Thyroid gland (tissue), 4 donors: ENCODE measurements at places on chromosomes 5 and 9.

- no peak for DNase-seq
Observed at GRCh38 chr9:34675869-34676268, 13.4 kb upstream of the CCL27 start.

- DNase-seq: no peak
Observed at GRCh38 chr5:103066326-103066725, 53.6 kb downstream of the GIN1 start.

DNA sequence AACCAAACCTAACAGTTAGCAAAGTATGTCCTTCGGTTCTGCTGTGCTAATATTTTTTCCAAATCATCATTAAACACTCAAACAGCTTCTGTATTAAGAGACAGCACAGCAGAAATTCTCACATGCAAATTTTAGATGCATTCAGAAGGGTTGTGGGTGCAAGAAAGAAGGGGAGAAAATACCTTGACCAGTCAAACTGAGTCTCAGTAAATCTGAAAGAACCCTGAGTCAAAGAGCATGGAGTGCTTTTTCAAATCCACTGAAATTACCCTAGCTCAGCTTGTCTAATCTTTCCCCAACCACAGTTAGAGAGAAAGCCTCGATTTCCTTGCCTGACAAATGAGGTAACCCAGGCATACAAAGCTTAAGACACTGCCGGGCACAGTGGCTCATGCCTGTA is 55.1 kb downstream of the RETREG1 start:
- no peak for DNase-seq

- no peak for DNase-seq
Observed at GRCh38 chr5:128870373-128870772, 94.9 kb upstream of the SLC27A6 start.

GRCh38 chr5:107068782-107069181 is 602.0 kb downstream of the EFNA5 start:
- DNase-seq: no peak

GRCh38 chr9:70556771-70557170 is 142.3 kb upstream of the KLF9 start:
- no peak for DNase-seq

- no peak for DNase-seq
Observed at GRCh38 chr9:110104261-110104809, 103.6 kb downstream of the C9orf152 start.

GRCh38 chr5:67300326-67300725 is 103.7 kb upstream of the CD180 start:
- no peak for DNase-seq

DNA sequence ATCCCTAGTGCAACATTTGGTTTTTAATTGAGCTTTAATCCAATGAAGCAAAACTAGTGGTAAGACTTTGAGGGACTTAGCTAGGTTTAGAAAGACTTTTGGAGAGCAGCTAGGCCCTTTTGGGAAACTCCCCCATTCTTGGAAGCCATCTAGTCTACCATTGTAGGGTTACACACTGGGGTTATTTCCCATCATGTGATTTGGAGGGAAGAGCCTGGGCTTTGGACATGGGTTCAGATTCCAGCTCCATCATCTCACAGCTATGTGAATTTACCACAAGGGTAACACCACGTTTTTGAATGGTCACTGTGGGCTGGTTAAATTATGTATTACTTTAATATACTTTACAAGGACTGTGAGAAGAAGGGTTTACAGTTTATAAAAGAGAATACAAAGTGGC is 18.3 kb upstream of the TNFSF15 start:
- no peak for DNase-seq
